ENCODE measurements at places on chromosomes 13 and 19.

DNA sequence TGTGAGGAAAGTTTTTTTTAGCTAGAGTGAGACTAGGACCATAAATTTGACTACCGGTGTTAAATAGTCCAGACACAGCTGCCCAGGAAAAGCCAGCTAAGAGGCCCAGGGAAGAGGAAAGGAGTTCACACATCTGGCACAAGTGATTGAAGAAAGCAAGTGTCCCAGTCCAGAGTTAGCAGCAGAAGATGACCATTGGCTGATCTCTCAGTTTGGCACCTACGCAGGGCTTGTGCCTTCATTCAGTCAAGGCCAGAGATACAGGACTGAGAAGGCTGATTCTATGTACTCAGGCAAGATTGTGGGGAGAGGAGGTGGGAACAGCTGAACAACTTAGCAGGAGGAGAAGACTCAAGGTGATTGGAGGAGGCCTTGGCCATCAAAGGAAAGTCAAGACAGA lies 575.0 kb upstream of the KLF12 start:
- no peak for DNase-seq

- no peak for DNase-seq
Observed at GRCh38 chr13:97639236-97639635, 205.3 kb downstream of the RAP2A start.

GRCh38 chr19:43638995-43639518 lies 593 bp downstream of the CADM4 start:
- DNase-seq = no peak

GRCh38 chr19:51565583-51565982 lies 5.5 kb upstream of the ZNF175 start:
- no peak for DNase-seq

DNA sequence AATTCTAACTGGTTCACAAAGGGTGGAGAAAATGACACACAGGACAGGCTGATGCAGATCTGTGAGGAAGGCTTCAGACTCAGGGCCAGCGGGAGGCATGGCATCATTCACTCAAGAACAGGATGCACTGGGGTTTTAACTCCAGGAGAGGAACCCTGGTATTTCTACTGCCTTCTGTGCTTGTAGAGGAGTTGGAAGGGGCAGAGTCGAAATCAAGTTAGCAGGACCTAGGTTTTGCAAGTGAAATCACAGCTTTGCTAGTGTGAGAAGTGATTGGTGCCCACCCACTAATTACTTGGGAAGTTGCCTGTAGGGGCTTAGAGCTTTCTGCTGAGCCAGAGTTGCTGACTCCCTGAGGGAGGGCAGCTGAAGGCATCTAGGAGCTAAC lies 92.7 kb downstream of the AKAP11 start:
- no peak for DNase-seq

DNA sequence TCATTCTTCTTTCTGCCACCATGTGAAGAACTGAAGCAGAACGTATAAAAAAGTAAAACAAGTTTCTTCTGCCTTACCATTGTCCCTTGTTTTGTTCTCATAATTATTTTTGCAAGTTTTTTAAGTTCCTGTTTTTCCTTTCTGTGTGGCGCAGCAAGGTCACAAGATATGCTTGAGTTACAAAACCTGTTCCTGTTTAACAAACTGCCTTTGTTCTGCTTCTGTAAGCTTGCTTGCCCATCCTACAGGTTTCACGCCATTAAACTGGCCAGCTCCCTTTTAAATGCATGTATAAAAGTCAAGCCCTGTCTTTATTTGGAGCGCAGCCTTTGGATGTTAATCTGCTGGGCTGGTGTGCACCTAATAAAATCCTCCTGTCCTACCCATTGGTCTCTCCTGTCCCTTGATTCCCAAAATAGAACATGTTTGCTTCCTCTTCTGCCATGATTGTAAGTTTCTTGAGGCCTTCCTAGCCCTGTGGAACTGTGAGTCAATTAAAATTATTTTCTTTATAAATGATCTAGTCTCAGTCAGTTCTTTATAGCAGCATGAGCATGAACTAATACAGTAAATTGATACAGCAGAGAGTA lies 1115.4 kb downstream of the SLITRK1 start:
- DNase-seq = no peak

DNA sequence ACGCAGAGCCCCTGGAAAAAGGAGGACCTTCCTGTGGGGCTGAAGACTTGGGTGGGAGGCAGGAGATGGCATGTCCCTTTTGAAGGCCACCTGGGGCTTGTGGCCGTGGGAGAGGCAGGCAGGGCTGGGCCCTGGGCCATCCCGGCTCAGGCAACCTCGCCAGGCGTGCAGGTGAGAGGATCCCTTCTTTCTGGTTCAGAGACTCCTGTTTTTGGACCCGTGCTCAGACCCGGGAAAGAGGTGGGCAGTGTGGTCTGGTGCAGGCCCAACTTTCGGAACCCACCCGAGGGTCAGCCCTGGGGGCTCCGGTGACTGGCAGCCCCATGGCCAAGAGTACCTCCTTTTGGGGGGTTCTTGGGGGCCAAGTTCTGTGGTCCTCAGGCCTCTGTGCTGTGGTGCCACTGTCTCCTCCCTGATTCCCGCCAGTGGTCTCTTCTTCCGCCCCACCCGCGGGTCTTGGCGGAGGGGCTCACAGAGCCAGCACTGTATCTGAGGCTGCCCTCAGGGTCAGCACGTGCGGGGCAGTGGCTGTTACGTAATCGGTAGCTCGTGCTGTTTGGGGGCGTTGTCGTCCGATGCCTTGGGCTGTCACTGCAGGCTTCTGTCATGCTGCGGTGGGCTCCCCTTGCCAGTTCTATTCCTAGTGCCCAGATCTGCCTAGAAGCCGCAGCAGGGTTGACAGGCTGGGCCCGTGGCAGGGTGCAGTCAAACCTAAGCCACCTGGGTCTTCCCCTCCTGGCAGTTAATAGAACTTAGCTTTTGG lies 42.7 kb downstream of the KDM4B start:
- no peak for DNase-seq

DNA sequence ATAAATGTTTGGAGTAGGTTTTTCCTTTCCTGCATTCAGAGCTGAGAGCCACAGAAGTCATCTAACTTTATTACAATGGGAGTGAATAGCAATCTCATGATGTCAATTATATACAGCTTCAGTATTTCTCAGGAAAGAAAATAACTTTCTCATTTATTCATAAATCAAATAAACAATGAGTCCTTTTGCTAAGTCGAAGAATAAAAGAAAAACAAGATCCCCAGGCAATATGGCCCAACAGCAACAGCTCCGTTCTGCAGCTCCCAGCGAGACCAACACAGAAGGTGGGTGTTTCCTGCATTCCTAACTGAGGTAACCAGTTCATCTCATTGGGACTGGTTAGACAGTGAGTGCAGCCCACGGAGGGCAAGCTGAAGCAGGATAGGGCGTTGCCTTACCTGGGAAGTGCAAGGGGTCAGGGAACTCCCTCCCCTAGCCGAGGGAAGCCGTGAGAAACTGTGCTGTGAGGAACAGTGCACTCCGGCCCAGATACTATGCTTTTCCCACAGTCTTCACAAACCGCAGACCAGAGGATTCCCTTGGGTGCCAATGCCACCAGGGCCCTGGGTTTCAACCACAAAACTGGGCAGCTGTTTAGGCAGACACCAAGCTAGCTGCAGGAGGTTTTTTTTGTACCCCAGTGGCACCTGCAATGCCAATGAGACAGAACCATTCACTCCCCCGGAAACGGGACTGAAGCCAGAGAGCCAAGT lies 128.2 kb downstream of the SLITRK1 start:
- no peak for DNase-seq

- no peak for DNase-seq
Observed at GRCh38 chr13:55087085-55087484, 2053.6 kb upstream of the PRR20A start.

DNA sequence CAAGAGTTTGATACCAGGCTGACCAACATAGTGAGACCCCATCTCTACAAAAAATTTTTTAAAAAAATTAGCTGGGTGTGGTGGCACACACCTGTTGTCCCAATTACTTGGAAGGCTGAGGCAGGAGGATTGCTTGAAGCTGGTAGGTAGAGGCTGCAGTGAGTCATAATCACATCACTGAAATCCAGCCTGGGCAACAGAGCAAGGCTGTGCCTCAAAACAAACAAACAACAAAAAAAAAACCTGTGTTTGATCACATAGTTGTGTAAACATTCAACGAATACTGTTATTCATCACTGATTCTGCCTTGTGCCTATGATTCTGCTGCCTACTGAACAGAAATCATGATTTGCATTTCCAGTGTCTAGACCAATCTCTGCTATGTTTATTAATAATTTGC lies 134.0 kb downstream of the TBC1D4 start:
- DNase-seq = no peak

DNA sequence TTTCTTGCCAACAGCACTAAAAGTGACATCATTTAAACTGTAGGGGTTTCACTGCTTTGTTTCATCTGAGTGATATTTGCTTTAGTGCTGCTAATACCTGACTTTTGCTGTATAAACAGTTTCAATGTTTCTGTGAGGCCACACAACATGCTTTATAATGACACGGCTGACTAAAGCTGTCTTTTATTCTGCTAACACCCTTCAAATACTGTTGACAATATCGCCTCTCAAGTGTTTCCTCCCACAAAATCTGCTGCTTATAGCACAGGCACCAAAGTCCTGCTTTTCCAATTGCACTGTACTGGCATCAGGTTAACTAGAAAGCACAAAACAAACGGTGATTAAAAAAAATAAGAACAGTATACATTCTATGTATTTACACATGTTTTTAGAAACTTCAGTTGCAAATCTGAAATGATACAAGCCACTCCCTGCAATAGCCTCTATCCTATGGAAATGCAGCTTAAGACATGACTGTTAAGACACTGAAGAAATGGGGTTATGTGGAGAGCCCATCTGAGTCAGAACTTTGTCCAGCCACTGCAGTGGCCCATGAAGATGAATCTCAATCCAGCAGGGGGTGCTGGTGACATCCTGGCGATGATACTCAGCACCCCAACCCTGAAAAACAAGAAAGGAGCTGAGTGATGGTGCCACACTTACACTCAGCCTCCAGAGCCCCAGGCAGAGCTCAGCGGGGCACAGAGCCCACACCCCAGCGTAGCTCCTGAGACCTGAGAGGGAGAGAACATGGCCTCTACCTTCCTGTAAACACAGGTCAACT lies 29.4 kb downstream of the RFXAP start:
- no peak for DNase-seq

GRCh38 chr13:24230428-24231072 lies 70.0 kb downstream of the SPATA13 start:
- DNase-seq = no peak

DNA sequence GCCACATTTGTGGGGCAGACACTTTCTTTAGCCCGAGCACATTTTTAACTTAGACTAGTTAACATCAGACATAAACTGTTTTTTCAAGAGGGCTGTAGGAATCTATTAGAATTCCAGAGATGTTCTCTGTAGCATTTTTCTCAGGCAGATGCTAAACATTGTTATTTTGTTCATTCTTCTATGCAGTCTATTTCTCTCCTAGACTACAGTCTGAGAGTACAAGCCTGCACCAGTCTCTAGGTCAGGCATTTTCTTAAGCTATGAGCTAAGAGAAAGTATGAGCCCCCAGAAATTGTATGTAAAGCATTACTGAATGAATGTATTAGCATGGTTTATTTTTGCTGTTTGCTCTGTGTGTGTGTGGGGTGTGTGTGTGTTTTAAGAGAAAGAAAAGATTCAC lies 923 bp upstream of the C13orf42 start:
- DNase-seq = no peak

GRCh38 chr19:37114001-37114400 lies 35.8 kb downstream of the ZNF420 start:
- no peak for DNase-seq

DNA sequence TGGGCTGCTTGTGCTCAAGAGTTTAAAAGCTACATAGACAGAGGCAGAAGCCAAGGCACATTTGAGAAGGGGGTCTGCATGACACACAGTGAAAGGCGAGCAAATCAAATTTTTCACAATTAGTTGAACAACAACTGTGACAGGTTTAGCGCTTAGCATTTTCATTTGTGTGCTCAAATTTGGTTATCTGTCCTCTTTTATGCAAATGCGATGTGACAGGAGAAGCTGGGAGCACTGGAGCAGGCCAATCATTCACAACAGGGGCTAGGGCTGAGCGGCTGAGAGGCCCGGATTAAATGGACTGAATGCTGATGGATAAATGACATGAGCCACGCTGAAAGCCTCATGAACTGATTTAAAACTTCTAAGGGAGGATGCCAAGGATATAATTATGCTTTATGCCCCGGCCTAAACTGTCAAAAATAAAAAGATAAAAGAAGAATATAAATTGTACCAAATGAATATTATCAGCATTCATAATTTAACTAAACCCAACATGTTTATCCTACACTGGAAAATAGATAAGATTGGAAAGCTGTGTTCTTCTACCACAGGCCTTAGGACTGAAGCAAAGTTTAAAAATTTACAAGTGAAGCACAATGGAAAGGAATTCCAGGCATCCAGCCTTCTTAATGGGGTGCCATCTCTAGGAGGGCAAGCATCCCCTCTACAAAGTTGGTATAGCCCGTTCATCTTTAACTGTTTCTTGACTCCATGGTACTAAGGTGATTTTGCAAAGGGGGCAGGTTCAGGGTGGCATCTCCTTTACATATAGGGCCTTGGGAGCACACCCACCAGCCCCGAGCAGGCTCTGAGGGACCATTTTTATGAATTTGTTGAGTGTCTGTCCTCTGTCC lies 117.9 kb downstream of the RBM26 start:
- DNase-seq = no peak

DNA sequence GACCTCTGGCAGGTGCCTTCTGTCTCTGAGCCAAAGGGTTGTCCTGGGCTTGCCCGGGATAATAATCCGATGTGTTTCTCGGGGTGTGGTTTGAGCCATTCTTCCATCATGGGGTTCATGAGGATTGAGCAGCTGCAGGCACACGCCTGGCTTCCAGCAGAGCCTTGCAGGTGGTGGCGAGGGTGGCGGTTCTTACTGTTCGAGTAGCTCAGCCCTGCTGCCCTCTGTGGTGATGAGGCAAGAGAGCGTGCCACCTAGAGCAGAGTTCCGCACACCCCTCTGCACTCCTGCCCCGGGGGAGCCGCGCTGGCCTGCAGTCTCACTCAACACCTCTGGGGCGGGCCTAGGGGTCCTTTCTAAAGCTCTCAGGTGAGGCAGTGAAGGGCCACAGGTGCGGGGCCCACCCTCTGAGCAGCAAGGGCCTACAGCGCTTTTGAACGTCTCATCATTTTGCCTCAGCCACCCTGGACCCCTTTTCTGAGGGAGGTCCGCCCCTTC lies 3.8 kb downstream of the SCN1B start:
- no peak for DNase-seq

DNA sequence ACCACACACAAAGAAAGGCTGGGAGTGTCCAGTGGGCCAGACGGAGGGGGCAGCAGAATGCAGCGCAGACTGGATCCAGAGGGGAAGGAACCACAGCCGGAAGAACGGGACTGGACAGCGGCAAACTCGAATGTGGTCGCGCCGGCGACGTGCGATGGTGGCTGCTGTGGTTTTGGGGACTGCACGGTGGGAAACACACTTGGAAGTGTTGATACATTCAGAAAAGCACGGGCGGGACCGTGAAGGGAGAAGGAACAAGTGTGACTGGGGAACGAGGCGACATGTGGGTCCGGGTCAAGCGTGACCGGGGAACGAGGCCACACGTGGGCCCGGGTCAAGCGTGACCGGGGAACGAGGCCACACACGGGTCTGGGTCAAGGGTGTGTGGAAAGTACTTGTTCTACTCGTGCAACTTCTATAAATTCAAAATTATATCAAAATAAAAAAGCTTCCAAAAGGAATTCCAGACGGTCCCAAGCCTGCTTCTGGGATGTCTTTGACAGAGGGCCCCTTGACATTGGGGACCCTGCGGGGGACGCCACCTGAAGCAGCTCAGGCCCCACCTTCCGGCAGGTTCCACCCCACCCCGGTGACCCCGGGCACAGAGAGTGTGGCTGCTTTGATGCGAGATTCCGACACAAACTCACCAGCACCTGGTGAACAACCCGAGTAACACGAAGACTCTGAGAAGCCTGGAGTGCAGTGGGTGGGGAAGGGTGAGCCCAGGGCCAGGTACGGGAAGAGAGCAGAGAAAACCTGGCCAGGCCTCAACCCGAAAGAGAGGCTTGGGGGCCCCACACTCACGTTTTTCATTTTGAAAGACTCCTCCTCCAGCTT lies 25.1 kb upstream of the C13orf46 start:
- no peak for DNase-seq
